Stimulated activated CD4-positive, alpha-beta T cell treated with anti-CD3 and anti-CD28 coated beads, Interleukin-1b, Interleukin-23, amount 100 ng/mL, for 1 hour (primary cell): ENCODE measurements at places on chromosomes 11 and 22.

GRCh38 chr22:47046411-47047065 lies 284.1 kb downstream of the TBC1D22A start:
- DNase-seq, result no peak

DNA sequence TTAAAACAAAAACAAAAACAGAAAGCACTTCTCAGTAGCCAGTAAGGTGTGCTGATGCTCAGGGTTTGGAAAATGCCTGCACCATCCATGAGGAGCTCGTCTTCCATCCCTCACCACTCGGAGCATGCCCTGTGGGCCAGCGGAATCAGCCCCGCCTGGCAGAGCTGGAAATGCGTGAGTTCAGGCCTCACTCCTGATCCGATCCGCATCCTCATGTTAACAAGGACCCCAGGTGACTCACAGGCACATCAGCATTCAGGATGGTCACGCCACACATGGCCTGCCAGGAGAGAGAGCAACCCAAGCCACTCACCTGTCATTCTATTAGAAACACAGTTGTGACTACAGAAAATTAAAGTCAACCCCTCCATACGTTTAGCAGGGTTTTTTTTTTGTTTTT lies 188.5 kb downstream of the MPPED1 start:
- no peak for DNase-seq

GRCh38 chr22:29697853-29698598 lies 21.8 kb upstream of the CABP7 start:
- DNase-seq, result no peak

DNA sequence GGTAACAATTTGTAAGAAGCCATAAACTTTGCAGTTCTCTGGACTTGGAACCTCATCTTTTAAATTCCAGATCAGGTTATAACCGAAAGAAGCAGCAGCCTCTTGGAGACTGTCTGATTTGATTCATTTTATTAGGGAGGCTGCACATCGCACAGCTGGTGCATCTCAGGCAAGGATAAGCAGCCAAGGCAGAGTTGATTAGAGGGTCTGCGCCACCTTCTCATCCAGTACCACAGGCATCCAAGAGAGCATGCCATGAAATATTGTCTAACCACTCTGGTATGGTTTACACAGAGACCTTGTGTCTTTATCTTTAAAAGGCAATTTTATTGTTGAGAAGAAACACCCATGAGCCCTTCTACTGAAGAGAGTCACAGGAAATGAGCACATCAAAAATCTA lies 16.2 kb upstream of the CWF19L2 start:
- DNase-seq, result no peak

- no peak for DNase-seq
Observed at GRCh38 chr22:47435204-47435487, 672.7 kb downstream of the TBC1D22A start.

DNA sequence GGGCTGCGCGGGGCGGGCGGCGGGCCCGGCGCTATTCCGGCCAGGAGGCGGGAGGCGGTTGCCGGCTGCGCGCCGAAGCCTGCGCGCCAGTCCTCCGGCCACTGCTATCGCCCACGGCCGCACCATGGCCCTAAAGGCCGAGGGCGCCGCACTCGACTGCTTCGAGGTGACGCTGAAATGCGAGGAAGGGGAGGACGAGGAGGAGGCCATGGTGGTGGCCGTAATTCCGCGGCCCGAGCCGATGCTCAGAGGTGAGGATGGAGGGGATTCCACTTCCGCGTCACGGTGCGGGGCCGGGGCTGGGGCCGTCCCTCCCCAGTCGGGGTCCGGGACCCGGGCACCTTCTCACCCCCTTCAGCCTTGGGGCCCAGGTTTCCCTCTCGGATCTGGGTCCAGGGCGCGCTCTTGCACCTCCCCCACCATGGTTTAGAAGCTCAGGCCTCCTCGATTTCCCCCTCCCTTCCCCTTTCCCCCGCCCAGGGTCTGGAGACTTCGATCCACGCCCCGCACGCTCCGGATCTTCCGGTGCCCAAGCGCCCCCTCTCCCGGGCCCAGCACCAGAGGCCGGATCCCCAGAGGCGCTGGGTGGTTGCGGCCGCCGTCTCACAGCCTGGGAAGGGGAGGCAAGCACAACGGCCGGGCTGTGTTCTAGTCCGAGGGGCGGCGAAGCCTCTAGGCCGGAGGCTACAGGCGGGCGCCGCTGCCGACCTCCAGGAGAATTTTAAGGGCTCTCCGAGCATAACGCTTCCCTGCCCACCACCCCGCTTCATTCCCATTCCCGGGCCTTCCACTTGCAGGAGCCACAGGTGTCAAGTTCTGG lies 517 bp downstream of the SPINDOC start:
- DNase-seq, result peak; percentile 5

DNA sequence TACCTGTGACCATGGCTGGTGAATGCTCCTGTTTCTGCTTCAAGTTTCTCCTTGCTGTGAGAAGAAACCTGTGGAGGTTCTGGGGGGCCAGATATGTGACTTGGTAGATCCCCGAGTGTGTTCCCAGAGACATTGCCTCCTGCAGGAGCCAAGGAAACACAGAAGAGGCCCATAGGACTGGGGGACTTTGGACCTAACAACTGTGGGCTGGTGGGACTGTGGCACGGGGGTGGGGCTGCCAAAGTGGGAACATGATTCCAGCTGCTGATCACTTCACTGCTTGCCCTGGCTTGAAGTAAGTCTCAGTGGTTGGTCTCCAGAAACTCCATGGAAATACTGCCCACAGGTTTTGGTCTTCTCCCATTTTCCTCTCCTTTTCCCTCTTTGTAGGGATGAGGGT lies 4.1 kb upstream of the NR1H3 start:
- no peak for DNase-seq

DNA sequence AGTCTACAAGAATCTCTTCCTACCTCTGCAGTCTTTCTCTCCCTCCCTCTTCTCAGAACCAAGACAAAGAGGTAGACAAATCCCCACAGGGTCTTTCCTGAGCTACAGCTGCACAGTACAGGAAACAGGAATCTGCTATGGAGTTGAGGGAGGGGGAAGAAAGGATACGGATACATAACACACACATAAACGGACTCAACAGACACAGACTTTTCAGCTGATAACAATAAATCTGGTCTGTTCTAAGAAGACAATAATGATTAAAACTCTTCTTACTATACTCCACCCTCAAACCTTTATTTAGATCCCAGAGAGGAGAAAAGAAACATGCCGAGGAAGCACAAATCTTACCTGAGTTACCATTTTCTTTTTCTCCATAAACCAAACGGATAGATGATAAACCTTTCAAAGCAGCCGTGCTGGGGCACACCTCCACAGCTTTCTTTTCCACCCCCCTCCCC lies 122.2 kb downstream of the APOL5 start:
- DNase-seq, result no peak

DNA sequence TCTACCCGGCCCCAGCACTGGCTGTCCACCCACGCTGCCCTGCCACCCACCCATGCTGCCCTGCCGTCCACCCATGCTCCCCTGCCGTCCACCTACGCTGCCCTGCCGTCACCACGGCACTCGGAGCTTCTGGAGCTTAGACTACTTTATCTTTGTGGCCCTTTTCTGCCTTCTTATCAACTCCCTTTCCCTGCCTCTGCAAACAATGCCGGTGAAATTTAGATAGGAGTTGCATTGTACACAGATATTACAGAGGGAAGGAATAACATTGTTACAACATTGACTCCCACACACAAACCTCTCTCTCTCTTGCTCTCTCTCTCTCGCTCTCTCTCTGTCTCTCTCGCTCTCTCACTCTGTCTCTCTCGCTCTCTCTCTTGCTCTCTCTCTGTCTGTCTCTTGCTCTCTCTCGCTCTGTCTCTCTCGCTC lies 33.7 kb upstream of the BRSK2 start:
- DNase-seq, result no peak

DNA sequence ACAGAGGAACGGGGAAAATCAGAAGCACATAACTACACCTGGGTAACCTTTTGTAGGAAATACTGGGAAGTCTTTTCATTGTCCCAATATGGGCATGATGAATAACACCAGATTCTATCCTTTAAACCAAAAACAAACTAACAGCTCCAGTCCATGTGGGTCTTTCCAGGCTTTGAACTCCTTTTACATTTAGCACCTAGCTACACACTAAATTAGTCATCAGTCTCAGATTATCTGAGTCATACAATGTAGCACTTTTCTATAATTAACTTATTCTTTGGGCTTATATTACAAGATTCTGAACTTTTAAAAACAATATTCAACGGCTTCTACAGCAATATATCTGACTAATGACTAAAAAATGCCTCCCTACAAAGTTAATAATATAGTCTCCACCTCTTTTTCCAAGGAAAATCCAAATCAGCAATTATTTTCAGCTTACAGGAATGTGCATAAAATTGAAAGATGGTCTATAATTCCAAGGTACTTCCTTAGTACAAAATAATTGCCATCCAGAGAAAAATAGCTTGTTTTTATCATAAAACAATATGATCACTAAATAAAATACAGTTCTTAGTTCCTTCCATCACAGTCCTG lies 26.3 kb downstream of the STK33 start:
- no peak for DNase-seq

GRCh38 chr11:62499944-62500649 lies 46.5 kb downstream of the AHNAK start:
- DNase-seq, result no peak

- DNase-seq, result no peak
Observed at GRCh38 chr11:134258577-134258976, 5.2 kb downstream of the ACAD8 start.

DNA sequence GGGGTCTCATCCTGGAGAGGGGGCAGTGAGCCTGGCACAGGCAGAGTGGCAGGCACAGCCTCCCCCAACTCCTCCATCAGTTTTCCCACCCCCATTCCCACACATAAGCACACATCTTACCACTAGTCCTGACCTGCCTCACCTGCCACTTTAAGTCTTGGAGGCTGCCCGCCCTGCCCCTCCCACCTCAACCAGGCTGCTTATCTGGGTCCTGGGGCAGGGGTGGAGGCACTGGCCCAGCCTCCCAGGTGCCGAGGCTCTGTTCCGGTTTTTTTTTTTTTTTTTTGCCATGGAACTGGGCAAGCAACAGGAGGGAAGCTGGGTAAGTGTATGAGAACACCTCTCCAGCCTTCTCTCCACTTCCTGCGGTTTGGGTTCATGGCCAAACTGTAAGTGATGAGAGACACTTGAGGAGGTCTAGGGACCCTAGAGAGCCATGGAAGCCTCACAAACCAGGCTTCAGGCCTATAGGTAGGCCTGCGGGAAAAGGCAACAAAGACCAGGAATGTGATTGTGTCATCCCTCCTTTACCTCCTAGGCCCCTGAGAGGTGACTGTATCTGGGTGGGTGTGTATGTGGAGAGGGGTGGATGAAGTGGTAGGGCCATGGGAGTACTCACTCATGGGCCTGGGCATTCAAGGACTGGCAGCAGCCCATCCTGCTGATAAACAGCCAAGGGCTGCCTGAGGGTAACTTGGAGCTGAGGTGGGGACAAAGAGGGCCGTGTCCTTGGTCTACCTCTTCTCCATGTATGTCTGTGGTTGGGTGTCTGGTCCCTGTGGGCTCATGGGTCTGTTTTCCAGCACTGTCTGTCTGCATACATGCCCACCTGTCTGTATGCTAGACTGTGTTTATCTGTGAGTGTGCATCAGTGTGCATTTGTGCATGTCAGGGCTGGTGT lies 22.6 kb downstream of the PHLDB1 start:
- no peak for DNase-seq

GRCh38 chr11:79697905-79698304 lies 257.1 kb upstream of the TENM4 start:
- no peak for DNase-seq

DNA sequence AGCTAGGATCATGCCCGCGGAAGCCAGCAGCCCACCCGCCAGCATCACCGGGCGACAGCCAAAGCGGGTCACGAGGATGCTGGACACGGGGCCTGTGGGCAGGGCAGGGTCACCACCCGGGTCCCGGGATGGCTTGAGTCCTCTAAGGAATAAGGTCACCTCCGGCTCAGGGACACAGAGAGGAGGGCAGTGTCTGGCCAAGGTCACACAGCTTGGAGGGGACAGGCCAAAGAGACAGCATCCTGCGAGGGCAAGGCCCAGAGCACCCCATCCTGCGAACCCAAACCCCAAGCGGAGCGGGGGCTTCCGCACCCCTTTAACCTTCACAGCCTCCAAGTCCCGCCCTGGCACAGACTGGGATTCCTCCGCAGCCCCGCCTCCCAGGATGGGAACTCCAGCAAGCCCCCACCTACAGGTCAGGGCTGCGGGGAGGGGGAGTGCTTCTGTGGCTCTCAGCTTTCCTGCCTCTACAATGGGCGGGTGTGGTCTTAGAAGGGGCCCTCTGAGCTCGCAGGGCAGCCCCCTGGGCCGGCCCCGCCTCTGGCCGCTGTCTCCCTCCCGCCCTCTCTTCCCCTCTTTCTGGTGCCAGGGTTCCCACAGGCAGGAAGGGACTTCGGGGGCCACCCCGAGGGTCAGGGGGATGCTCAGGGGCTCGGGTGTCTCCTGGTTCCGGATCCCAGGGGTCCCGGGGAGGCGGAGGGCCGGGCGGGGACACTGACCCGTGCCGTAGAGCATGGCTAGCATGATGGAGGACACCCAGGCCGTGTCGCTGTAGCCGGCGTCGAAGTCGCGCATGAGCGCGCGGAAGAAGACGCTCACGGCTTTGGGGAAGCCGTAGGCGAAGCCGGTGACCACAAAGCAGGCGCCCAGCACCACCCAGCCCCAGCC lies 1.8 kb downstream of the SLC16A8 start:
- no peak for DNase-seq

DNA sequence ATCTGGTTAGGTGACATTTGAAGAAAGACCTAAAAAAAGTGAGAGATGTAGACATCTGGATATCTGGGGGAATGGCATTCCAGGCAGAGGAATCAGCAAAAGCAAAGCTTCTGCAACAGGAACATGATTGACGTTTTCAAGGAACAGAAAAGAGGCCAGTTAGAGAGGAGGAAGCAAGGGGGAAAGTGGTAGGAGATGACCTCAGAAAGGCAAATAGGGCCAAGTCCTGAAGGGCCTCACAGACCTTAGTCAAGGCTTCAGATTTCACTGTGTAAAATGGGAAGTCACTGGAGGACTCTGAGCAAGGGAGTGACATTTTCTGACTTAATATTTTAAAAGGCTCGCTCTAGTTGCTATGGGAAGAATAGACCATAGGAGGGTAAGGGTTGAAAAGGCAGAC lies 9.7 kb downstream of the DEUP1 start:
- DNase-seq, result no peak

- DNase-seq, result no peak
Observed at GRCh38 chr11:11806074-11806473, 35.7 kb upstream of the USP47 start.

- DNase-seq, result no peak
Observed at GRCh38 chr11:10441652-10442503, 13.2 kb upstream of the AMPD3 start.

DNA sequence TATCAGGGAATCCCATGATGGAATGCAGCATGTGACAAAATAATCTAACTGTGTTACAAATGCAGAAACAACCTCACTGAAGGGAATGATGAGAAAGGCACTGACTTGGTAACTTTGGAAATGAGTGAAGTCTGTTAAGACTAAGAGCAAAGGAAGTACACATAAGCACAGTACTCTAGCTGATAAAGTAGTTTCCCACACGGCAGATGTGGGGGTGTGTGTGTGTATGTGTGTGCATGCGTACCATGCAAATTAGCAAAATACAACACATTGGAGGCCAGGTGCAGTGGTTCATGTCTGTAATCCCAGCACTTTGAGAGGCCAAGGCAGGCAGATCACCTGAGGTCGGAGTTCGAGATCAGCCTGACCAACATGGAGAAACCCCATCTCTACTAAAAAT lies 16.6 kb upstream of the NLRP6 start:
- DNase-seq, result no peak
